CD4-positive, alpha-beta T cell treated with Interleukin-12 subunit alpha and Interleukin-12 subunit beta, for 1 hour (primary cell): ENCODE measurements at places on chromosomes 11 and 22.

DNA sequence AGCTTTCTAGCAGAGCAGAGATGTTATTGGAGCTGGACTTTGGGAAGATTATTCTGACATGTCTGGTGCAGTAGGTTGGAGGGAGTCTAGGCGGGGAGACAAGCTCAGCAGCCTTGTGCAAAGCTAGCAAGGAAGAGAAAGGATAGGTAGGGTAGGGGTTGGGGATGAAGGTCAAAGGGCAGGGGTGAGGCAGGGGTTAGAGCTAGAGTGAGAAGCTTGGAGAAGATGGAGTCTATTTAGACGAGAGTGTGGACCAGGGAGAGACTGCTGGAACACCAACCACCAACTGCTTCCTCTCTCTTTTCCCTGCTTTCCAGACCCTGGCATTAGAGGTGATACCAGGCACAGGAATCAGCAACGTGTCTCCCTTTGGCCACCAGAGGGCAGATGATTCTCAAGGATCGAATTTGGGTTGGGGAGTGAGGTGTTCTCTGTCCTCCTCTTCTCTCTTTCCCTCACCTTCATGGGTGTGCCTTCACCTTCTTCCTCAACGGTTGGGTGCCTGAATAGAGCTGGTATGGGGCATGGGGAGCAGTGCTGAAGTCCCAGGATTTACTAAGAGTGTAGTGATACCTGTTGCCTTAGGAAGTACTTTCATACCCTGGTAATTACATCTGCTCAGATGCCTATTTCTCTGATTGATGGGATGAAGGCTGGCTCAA lies 1.8 kb upstream of the MARK2 start:
- DNase-seq, result peak; percentile 82

DNA sequence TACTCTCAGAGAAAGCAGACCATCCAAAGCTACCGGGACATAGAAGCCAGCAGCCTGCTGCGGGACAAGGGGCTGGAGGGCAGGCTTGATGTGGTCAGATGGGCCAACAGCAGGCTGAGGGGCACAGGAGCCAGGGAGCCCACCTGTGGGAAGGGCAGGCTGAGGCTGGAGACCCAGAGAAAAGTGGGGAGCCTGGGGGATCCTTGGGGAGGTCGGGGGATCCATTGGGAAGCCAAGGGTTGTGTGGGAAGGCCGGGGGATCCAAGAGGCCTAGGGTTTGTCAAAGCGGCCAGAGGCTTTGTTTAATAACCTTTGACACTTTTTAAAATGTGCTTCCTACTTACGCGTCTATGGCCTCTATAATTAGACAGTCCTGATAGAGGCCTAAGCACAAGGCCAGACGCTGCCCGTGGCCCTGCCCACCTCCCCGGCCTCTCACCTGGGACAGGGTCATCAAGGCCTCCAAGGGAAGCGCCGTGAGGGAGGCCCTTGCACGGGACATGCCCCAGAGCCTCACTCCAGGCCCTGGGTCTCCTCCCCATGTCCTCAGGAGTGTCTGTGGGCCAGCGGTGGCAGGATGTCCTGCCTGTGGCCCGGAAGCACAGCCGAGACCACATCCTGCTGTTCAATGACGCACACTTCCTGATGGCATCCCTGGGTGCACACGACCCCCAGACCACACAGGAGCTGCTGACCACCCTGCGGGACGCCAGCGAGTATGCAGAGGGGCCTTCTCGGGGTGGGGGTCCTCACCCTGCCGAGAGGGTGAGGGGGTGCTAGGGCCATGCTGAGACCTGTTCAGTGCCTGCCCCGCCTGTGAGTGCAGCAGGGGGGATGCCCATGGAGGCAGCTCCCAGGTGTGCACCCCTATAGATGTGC lies 8.6 kb upstream of the GTSE1 start:
- DNase-seq, result peak; percentile 52

- peak; percentile 13 for DNase-seq
These were observed 1.7 kb upstream of the TMEM135 start for GRCh38 chr11:87035976-87036583.

GRCh38 chr11:93295921-93296575 lies 34.5 kb upstream of the DEUP1 start:
- no peak for DNase-seq

- no peak for DNase-seq
These were observed 548.1 kb downstream of the CNTN5 start for GRCh38 chr11:99568808-99569207.

DNA sequence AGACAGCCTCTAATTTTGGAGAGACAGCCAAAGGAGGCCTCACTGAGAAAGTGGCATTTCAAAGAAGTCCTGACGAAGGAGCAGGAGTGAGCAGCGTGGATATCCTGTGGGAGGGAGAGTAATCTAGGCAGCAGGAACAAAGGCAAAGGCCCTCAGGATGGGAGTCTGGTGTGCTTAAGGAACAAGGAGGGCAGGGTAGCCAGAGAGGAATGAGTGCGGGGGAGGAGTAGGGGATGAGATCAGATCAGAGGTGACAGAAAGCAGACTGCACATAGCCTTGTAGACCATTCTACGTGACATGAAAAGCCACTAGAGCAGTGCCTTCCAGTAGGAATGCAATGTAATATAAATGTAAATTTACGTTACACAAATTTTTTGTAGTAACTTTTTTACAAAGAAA lies 5.6 kb downstream of the SLC36A4 start:
- DNase-seq, result no peak

DNA sequence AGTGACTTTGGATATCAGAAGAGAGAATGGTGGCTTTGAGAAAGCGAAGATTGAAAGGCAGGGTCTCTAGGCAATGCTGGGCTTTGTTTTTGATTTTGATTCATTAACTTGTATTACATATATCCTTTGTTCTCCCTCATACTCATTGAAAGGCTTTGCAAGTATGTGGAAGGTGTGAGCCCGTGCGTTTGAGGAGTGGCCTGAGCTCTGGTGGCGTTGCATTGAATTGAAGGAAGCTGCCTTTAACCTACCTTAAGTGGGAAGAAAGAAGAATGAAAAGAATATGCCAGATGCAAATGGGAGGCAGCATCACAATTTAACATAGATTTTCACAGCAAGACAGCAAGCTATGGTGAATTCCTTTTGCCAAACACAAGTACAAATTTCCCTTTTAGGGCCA lies 6.7 kb downstream of the MMP7 start:
- no peak for DNase-seq

GRCh38 chr11:122159861-122160260 lies 43.8 kb upstream of the BLID start:
- no peak for DNase-seq

GRCh38 chr22:42365111-42365865 lies 66.9 kb downstream of the NFAM1 start:
- DNase-seq, result no peak

- no peak for DNase-seq
These were observed 2.4 kb downstream of the HPS4 start for GRCh38 chr22:26481112-26481693.

DNA sequence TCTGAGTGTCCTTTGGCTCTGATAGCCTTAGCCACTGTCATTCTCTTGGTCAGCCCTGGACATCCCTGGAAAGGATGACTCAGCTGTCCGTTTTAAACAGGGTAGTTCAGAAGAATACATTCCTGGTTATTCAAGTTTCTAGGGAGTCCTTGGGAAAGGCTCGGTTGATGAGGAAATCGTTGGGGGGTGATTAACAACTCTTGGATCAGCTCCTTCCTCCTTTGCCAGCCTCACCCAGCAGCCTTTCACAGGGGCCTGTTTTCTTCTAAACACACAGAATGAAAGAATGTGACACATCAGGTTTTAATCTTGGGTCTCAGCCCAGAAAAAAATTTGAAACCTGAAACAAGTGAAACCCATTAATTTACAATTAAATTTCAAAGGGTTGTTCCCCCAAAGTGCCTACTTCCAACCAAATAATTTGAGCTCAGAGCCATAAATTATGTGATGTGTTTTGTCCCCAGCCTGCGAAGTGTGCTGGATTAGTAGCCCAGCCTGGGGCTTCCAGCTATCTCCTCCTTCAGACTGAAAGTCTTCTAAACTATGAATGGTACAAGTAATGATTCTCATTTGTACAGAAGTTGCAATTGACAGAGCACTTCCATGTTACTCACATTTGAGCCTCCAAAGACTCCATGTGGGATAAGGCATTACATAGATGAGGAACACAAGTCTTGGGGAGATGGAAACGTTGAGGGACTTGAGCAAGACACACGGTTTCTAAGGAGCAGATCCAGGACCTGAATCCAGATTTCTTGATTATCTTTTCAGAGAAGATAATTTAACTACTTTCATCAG lies 19.3 kb upstream of the MRGPRX2 start:
- no peak for DNase-seq

DNA sequence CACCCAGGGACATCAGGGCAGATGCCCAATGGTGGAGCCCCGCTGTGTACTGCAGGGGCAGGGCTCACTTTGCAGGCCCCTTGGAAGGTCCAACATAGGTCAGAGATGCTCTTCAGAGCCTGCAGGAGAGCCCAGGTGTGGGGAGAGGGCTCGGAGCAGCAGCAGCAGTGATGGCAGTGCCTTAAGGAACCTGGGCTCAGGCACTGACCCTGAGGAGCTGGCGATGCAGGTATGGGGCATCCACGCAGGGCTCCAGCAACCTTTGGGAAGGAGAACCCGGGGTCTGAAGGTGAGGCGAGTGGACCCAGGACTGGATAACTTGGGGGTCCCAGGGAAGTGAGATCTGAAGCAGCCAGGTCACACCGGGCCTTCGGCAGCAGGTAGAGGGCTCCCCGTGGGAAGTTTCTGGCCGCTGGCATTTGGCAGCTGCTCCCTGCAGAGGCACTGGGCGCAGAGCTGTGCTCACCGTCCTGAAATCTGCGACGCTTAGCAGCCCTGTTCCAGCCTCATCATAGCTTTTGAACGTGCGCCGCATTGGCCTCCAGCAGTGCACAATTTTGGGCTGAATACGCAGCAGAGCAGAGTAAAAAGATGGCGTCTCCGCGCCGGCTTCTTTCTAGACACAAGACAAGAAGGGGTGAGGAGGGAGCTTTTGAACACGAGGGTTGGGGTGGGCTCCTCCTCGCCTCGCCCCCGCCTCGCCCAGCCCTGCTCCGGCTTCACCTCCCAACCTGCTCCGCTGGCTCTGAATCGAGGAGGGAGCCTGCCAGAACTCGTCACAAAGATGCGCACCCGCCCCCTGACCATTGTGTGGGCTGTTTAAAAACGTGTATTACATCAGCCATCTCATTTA lies 118.8 kb downstream of the MPPED1 start:
- no peak for DNase-seq

DNA sequence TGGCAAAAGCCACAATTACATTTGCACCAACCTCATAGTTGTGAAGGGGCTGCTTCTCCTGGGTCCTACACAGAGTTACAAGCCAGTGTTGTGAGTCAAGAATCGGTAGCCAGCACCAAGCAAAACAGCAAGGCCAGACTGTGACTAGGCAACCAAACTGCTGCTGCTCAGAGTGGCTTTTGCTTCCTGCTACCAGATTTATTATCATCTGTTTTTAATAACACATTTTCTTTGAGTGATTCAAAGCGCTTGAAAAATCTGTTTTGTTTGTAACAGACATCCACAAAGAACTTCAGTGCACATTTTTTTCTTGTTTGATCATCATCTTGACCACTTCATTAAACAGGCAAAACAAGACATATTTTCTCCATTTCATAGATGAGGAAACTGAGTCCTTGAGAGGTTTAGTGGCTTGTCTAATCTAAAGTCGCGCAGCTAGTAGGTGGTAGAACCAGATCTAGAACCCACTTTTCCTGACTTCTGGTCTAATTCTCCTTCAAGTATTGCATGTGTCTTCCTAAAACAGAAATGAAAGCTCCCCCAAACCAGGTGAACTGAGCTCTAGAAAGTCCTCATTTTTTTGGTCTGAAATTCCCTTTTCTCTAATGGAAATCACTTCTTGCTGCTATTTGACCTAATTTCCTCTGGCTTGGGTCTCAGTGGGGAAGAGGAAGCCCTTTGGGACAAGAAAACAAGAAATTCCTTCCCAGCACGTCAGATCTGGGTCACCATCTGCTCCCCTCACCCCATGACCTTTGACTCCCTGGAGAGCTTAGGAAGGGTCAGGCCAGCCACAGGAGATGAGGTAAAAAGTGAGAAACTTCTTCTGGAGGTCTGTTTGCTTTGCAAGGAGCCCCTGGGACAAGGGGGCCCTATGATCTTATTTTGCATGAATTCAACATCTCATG lies 39.9 kb downstream of the CWC15 start:
- no peak for DNase-seq

- no peak for DNase-seq
These were observed 32.0 kb downstream of the TRIM66 start for GRCh38 chr11:8650401-8650990.

- DNase-seq, result no peak
These were observed 61.6 kb downstream of the OR10A6 start for GRCh38 chr11:7869467-7869866.

DNA sequence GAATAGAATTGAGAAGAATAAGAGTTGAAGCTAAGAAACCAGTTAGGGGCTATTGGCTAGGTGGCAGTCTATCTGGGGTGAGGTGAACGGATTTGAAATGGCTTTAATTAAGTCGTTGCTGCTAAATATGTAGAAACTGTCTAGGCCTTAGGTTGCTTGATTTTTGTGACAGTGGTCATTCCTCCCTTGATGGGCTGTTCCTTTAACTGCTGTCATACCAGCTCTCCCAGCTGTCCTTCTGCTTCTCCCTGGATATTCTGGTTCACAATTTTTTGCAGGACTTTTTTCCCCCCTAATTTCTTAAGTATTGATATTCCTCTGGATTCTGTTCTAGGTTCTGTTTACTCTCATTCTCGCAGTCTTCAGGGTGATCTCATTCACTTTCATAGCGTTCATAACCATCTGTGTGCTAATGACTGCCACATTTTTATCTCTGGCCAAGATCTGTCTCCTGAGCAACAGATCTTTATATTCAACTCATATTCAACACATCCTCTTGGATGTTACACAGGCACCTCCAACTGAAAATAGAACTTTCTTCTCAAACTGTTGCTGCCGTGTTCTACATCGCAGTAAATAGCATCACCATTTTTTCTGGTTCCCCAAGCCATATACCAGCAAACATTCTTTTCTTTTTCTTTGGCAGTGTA lies 134.1 kb downstream of the UVRAG start:
- DNase-seq, result no peak

DNA sequence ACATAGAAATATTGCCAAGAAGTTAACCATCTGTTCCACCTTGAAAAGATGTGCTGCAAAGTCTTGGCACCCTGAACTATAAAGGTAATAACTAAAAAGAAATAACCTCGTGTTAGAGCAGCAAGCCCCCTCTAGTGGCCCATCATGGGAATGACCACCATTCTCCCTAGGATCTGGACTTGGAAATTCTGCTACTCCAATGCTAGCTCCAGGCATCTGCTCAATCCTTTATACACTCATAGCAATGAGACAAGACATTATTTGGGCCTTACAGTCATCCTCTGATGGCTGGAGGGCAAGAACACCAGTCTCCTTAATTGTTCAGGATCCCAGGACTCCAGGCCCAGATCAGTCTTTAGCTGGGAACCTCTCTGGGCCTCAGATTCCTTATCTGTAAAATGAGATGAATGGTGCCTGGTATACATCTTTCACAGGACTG lies 76.0 kb downstream of the CWC15 start:
- DNase-seq, result peak; percentile 31
